ENCODE measurements at places on chromosomes 2 and 18. TPM values are rescaled to one million over a fixed set of nuclear protein-coding genes. Genes with fewer than 3 reads are reported as not detected.

PLCL1 gene
- total RNA-seq: 2.0 TPM

ANKRD30BL gene
- not detected for total RNA-seq

TMEM37 gene
- total RNA-seq: 0.49 TPM

CHCHD5 gene
- total RNA-seq: 5.6 TPM

CPO gene
- 0.19 TPM for total RNA-seq

HRH4 gene
- total RNA-seq: not detected

COL5A2 gene
- total RNA-seq: 28.2 TPM

FEV gene
- not detected for total RNA-seq

ARHGAP28 gene
- 3.6 TPM for total RNA-seq
